ENCODE measurements at places on chromosomes 5 and 9.

- DNase-seq: peak; percentile 62
These were observed 139.9 kb downstream of the PIP5K1B start for GRCh38 chr9:68844631-68845612.

DNA sequence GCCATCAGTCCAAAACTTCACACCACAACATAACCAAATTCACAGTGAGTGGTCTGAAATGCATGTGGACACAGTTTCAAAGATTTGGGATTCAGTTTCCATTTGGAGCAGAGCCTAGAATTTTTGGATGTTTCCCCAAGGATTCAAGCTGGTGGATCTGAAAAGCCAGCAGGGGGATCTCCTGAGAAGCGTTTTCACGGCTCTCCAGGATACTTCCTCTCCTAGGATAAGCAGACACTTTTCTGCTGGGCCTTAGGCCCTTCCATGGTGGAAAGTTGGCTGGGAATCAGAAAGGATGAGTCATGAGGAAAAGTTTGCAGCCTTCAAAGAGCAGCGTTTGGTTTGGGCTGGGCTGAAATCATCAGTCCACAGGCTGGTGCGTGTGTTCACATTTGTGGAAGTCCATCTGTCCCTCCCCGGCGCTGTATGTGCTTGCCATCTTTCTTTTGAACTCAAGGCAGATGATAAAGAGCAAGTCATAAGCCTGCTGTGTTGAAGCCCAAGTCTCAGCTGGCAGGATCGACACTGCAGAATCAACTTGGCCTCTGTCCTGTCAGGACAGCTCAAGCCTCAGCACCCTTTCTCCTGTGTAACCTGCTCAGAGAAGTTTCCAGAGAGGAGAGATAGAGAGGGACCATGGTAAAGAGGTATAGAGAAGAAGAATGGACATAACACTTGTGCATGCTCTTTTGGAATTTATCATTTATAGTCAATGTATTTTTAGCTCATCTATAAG is 152.6 kb upstream of the MSX2 start:
- no peak for DNase-seq

DNA sequence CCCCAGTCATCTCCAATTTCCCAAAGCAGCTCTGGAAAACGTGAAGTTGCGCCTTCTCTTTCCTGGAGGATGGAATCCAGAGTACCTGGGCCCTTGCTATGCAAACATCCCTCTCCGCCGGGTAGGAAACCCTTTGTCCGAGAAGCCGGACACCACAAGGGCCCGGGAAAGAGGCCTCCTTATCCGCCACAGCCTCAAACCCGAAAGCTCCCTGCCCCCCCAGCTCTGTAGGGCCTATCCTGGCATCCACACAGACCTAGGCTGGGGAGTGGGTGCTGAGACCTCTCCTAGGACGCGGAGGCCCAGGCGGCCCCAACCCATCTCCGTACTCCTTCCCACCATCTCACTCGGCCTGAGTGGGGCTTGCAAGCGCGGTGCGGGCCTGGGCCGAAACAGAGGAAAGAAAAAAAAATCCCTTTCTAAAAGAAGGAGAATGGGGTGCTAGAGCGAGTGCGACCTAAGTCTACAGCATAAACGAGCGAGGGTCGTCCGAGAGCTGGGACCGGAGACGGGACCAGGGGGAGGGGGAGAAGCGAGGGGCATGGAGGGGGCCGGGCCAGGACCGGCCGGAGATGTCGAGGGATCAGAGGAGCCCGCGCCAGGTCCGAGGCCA is 624 bp downstream of the FBXW11 start:
- DNase-seq: no peak

DNA sequence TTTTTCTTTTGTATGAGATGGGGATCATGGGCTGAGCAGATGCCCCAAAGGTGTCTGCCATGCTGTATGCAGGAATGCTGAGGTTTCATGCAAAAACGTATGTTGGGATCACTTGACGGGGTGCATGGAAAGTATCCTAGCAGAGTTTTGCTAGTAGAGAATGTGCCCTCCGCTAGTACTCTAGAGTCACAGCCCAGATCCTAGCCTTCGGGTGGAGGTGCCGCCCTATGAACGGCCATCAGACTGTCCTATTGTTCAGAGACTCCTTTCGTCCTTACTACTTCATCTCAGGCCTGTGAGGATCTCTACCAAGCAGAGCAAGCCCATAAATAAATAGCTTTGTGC is 69.6 kb upstream of the SPATA31E1 start:
- no peak for DNase-seq

DNA sequence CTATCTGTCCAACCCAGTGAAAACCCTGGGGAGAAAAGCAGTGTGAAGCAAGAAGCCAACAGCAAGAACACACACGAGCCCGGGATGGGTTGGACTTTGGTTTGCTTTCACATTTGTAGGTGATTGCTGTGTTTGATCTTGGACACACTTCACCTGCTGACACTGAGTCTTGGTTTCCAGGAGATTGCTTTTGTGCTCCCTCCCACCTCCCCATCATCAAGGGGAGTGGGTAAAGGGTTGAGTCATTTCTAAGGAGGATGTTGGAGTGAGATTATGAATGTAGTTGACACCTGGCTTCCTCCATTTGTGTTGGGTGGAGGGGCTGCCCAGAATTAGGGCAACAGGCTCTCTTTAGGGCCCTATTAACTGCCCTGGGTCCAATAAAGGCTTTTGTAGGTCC is 37.5 kb downstream of the ANKDD1B start:
- no peak for DNase-seq

GRCh38 chr9:114908104-114908622 is 22.2 kb downstream of the TNFSF8 start:
- no peak for DNase-seq

DNA sequence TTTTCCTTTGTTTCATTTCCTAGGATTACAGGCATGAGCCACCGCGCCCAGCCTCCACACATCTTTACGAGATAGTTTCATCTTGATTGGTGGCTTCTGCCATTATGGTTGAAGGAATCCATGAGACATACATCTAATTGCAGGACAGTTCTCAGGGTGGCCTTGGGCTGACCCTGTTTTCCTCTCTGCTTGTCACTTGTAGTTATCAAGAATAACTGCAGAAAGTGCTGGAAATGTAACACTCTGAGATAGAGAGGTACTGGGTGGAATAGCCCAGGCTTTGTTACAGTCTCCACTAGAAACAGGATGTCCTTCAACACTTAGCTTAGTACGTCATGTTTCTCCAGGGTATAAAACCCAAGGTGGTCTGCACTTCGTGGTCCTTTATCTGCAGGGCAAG is 10.7 kb downstream of the UGT3A2 start:
- no peak for DNase-seq

DNA sequence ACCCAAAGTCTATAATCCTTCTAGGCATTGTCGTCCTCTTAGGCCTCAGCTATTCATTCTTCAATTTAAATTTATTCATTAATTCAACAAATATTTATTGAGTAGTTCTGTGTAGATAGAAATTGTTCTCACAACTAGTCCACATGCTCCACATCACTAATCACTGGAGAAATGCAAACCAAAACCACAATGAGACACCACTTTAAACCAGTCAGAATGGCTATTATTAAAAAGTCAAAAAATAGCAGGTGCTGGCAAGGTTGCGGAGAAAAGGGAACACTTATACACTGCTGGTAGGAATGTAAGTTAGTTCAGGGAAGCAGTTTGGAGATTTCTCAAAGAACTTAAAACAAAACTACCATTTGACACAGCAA is 51.1 kb upstream of the TNFSF15 start:
- DNase-seq: no peak

DNA sequence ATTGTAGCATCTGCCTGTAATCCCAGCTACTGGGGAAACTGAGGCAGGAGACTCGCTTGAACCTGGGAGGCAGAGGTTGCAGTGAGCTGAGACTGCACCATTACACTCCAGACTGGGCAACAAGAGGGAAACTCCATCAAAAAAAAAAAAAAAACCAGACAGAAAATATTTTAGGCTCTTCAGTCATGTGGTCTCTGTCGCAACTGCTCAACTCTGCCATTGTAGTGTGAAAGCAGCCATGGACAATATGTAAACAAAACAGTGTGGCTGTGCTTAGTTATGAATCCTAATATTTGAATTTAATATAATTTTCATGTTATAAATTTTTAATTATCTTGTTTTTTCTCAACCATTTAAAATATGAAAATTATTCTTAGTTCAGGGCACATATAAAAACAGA is 38.4 kb downstream of the ZFAND5 start:
- no peak for DNase-seq

- no peak for DNase-seq
These were observed 452.1 kb downstream of the TUSC1 start for GRCh38 chr9:25225938-25226760.

GRCh38 chr5:179411161-179411841 is 66.0 kb upstream of the ADAMTS2 start:
- no peak for DNase-seq

- no peak for DNase-seq
These were observed 225.8 kb downstream of the MELK start for GRCh38 chr9:36798350-36799065.

DNA sequence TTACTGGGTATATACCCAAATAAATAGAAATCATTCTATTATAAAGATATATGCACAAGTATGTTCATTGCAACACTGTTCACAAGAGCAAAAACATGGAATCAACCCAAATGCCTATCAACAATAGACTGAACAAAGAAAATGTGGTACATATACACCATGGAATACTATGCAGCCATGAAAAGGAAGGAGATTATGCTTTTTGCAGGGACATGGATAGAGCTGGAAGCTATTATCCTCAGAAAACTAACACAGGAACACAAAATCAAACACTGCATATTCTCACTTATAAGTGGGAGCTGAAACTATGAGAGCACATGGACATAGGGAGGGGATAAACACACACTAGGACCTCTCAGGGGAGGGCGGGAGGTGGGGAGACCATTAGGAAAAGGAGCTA is 298.4 kb upstream of the CDH9 start:
- DNase-seq: no peak

GRCh38 chr5:36261186-36261585 is 19.5 kb upstream of the NADK2 start:
- DNase-seq: no peak

DNA sequence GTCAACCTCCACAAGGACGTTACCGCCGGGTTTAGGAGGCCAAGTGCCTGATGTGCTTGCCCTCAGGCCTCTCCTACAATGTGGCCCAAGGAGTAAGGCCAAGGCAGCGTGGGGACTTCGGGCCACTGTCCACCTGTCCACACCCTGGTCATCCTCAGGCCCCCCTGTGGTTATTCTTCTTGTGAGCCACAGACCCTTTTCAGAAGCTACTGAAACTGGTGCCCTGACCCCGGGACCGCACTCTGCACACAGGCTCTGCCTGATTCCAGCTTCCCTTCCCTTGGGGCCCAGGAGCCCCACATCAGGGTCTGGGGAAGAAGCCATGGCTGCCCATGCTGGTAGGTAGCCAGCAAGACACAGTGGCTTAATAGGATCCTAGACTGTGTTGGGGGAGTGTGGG is 128.8 kb downstream of the OLFM1 start:
- DNase-seq: peak; percentile 25

- DNase-seq: peak; percentile 70
These were observed 9.9 kb downstream of the S100Z start for GRCh38 chr5:76859591-76860247.

DNA sequence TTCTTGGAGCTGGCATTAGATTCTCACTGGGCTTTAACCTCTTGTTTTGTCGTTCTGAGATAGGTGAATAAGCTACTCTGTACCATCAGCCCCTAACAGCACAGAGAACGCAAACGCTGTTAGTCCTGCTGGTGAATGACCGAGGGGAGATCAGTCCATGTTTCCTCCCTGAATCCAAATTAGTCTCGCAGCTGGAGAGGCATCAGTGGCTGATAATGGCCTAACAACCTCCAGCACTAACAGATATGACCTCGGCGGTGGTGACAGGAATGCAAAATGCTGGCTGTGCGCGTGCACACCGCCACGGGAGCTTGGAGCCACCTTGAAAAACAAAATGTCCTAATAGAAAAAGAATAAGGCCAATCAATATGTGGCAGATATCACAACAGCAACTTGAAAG is 77.6 kb upstream of the IRX1 start:
- DNase-seq: no peak

DNA sequence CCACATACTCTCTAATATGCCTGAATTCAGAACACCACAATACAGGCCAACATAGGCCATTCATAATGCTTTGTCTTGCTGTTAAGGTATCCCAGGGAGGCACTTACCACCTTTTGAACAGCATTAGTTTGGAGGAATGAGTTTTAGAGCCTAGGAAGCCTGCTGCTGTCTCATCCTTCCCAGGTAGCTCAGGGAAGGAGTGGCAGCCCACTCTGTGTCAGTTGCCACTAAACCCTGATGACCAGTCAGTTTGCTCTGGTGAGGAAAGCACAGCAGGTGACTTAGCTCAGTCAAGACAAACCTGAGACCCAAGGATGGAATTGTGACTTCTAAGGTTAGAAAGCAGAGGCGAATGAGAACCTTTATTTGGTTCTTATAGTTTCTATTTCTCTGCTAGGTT is 337.4 kb upstream of the ATP10B start:
- no peak for DNase-seq

DNA sequence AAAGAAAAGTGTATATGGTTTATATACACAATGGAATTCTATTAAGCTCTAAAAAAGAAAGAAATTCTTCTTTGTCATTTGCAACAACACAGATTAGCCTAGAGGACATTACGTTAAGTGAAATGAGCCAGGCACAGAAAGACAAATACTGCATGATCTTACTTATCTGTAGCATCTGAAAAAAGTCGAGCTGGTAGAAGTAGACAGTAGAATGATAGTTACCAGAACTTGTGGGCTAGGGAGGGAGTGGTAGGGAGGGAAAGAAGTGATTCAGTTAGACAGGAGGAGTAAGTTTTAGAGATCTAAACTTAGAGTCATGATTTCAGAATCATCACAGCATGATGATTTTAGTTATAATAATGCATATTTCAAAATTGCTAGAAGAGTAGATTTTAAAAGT is 184.6 kb downstream of the TLE4 start:
- DNase-seq: no peak

- DNase-seq: no peak
These were observed 339.3 kb upstream of the NUDT12 start for GRCh38 chr5:103901885-103902284.

Data from aorta (tissue), 5 donors.